ENCODE measurements at places on chromosomes 13 and 19.

GRCh38 chr19:45186509-45187334, 8.1 kb downstream of the BLOC1S3 start:
- no peak for DNase-seq

DNA sequence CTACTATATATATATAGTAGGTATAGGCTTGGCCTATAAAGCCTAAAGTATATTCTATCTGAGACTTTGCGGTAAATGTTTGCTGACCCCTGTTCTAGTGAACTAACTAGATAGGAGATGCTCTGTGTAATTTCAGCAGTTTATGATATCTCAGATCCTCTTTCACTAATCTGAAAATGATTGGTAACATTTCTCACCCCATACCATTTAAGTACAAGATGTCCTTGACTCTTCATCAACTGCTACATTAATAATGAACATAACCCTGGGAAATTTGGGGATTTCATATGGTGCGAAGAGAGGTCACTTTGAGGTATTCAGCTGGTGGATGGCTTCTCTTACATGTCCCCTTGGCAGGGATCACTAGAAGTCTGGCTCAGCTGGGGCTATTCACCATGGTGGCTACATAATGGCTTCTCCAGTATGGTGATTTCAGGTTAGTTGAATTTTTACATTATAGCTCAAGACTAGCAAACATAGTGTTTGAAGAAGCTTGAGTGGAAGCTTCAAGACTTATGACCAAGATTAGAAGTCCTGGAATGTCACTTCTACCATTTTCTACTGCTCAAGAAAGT, 103.6 kb upstream of the MYCBP2 start:
- no peak for DNase-seq

GRCh38 chr13:113187263-113187669, 21.2 kb downstream of the PCID2 start:
- DNase-seq: peak; percentile 25

GRCh38 chr13:100887729-100888151, 213.1 kb upstream of the TMTC4 start:
- DNase-seq: no peak

GRCh38 chr19:42360787-42361544, 29.1 kb downstream of the CNFN start:
- DNase-seq: no peak

DNA sequence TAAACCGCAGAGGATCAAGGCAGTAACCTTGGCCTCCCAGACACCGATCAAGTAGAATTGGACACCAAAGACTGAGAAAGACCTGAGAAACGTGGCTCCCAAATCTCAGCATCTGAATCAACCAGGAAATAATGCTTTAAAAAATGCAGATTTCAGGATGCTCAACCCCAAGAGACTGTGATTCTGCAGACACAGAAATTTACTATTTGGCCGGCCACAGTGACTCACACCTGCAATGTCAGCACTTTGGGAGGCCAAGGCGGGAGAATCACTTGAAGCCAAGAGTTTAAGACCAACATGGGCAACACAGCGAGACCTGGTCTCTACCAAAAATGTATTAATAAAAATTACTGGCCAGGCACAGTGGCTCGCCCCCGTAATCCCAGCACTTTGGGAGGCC, 6.2 kb downstream of the ABCC4 start:
- DNase-seq: no peak

GRCh38 chr13:98377635-98378378, 199.1 kb downstream of the STK24 start:
- DNase-seq: no peak

DNA sequence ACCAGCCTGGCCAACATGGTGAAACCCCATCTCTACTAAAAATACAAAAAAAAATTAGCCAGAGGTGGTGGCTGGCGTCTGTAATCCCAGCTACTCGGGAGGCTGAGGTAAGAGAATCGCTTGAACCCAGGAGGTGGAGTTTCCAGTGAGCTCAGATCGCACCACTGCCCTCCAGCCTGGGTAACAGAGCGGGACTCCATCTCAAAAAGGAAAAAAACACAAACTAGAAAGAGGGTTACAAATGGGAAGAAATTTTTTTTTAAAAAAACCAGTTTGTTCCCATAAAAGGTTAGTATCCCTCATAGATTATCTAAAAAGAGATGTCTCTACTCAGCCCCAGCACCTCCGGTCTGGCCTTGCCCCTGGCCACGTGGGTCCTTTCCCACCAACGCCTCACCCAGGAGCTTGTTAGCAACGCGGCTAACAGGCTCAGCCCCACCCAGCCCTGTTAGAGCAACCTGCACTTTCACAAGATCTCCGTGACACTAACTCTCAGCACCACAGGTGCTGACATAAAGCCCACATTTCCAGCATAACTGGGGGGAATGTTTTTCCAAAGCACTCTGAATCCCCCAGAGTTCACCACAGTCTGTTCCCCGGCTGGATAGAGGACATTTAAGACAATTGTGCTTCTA, 4.3 kb downstream of the DMKN start:
- DNase-seq: no peak

DNA sequence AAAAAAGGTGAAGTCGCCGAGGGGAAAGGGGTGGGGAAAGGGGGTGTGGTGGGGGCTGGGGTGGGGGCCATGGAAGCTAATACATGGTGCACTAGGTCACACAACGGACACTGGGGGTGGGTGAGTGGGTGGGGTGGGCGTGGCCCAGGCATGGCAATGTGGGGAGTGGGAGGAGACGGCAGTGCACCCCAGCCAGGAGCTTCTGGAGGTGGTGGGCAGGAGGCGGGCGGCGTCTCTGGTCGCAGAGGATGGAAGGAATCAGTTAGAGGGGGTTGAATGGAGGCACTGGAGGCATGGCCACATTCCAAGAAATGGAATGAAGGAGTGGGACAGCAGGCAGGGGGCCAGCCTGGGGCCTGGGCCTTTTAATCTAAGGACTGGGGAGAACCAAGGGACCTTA, 19.2 kb upstream of the NANOS2 start:
- no peak for DNase-seq

DNA sequence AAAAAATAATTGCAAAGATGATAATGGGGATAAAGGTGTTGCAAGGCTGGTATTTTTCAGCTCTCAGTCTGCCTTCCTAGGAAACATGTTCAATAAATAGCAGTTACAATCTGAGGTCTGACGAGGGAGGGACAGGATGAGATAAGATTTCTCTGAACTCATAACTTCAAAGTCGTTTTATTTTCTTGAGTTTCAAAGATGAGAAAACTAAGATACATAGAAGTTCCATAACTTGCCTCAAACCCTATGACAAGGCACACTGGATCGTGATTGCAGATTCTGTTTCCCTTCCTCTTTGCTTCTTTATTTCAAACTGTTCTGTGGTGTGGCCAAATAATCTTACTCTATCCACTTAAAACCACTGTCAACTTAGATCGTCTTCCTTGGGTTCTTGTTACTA, 327.2 kb downstream of the GPC5 start:
- DNase-seq: no peak

Data from T-helper 1 cell (primary cell).